ENCODE measurements at places on chromosomes 5 and 9.
A peak's percentile ranks its signal among the peaks of the same experiment; 100 is the strongest.

- no peak for DNase-seq
Observed at GRCh38 chr5:130290219-130290618, 386.0 kb downstream of the CHSY3 start.

DNA sequence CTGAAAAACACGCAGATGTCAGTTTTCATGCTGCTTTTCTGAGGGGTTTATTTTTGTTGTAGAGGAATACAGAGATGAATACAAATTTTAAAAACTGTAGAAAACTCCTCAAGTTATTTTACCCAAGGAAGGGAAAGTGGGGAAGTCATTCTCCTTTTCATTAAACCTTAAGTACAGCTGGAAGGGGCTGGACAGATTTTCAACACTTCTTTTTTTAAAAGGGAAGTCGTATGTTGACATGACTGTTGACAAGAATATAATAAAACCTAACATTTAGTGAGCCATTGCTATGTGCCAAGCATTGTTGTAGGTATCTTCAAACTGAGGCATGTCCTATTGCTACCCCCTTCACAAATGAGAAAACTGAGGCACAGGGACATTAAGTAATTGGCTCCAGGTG lies 235.7 kb upstream of the ELL2 start:
- DNase-seq, result no peak

GRCh38 chr9:136111190-136111589 lies 7.5 kb downstream of the TMEM250 start:
- DNase-seq, result no peak

DNA sequence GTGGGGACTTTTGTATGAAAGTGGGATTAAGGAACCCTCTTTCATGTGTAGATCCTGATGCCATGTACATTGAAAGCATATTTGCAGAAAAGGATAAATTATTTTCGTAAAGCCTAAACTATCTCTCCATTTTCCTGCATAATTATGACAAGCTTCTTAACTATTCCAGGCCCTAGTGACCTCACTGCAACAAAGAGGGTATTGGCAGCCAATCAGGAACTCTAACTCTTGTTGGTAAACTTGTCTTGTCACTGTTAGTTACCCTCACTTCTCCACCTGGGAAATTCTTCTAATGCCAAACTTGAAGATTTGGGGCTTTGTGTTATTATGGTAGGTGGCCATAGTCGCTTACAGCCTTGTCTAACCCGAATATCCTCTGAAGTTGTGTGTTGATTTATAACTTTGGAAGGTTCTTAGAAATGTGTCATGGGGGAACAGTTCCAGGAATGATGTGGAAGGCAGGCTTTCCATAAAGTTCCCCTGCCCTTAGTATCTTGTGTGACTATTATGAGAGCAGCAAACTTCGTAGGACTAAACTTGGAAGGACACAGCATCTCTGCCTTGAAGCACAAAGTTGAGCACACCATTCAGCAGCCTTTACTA lies 52.5 kb downstream of the IQGAP2 start:
- no peak for DNase-seq

GRCh38 chr5:141477815-141478214 lies 2.0 kb downstream of the PCDHGC3 start:
- DNase-seq, result no peak

DNA sequence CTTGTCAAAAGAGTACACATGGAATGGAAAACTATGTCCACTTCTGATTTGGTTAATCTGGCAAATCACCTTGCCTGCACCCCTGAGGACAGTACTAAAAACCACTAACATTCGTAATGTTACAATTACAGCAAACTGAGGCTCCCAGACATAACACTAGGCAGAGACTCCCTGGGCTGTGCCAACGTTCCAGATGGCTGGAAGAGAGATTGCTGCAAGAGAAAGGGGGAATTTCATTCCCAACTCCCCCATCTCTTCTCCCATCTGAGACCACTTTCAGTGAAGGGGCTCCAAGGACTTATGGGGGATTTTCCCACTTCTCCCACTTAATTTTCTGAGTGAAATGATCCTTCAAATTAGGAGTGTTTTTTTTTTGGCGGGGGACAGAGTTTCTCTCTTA lies 11.3 kb downstream of the OR1J1 start:
- no peak for DNase-seq

DNA sequence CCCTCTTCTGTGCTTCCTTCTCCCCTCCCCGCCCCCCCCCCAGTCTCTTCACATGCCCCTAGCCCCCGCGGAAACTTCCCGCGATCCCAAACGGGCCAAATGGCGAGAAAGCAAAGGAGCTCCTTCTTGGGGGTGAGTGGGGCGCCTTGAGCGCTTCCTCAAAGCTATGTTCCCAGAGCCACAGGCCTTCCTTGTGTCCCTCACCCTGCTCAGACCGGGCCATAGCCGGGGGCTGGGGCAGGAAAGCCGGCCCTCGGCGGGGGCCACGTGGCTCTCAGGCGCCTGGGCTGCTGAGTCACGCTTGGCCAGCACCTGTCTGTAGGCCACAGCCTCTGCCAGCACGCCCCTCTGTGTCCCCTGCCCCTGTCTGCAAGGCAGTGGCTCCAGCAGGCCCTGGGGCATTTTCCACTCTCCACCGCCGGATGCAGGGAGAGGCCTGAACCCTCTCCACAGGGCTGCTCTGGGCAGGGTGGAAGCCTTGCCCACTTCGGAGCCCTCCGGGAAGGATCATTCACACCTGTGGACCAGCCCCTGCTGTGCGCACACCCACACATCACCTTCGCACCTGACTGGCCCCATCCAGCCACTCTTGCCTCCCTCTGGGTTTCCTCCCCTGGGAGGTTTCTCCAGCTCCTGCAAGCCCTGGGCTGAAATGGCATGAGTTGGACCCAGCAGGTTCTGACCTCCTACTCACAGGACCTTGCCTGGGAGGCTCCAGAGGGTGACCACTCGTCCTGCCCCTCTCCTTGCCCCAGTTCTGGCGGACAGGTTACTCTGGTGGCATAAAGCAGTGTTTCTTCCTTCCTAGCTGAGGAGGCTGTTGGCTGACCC lies 1.2 kb upstream of the SQSTM1 start:
- DNase-seq, result peak; percentile 80

DNA sequence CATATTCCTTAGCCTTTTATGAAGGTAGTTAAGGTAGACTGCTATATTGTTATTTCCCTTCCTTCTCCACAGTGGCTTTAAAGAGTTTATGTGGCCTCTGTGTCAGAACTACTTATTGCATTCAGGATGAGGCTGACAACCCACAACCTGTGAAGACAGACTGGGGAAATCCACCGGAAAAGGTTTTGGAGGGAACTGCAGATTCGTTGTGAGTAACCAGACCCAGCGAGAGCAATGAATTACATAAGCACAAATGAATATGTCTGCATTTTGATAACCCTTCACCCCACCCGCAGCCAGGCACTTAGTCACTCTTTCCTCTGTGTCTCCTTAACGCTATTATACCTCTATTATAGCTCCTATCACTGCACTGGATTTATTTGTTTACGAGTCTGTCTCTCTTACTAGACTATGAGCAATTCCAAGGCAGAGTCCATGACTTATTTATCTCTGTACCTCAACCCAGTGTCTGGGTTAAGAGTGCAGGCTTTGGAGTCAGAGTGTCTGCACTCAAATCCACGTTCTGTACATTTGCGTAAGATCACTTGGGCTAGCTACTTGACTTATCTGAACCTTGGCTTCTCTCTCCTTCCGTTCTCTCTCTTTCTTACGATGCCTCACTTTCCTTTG lies 19.2 kb downstream of the KCTD16 start:
- peak; percentile 98 for DNase-seq

DNA sequence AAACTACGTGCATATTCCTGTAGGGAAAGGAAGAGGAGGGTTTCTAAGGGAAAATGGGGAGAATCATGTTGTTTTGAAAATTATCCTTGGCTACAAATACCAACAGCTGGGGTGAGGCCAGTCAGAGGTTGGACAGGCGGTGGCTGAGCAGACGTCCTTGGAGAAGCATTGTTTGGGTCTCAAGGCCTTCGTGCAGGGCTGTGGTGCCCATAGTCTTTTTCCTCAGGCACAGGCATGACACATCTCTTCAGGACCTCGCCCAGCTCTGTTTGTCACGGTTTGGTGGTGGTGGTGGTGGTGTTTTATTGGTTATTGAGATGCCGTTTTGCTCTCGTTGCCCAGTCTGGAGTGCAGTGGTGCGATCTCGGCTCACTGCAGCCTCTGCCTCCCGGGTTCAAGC lies 27.8 kb upstream of the EGFL7 start:
- DNase-seq, result no peak

GRCh38 chr9:78781681-78782080 lies 484.8 kb downstream of the PSAT1 start:
- DNase-seq, result no peak

GRCh38 chr5:92769978-92770377 lies 811.0 kb downstream of the NR2F1-AS1 start:
- peak; percentile 93 for DNase-seq

- DNase-seq, result peak; percentile 11
Observed at GRCh38 chr5:131505237-131505908, 129.7 kb downstream of the RAPGEF6 start.

GRCh38 chr5:147510885-147511284 lies 1.0 kb upstream of the DPYSL3 start:
- no peak for DNase-seq

DNA sequence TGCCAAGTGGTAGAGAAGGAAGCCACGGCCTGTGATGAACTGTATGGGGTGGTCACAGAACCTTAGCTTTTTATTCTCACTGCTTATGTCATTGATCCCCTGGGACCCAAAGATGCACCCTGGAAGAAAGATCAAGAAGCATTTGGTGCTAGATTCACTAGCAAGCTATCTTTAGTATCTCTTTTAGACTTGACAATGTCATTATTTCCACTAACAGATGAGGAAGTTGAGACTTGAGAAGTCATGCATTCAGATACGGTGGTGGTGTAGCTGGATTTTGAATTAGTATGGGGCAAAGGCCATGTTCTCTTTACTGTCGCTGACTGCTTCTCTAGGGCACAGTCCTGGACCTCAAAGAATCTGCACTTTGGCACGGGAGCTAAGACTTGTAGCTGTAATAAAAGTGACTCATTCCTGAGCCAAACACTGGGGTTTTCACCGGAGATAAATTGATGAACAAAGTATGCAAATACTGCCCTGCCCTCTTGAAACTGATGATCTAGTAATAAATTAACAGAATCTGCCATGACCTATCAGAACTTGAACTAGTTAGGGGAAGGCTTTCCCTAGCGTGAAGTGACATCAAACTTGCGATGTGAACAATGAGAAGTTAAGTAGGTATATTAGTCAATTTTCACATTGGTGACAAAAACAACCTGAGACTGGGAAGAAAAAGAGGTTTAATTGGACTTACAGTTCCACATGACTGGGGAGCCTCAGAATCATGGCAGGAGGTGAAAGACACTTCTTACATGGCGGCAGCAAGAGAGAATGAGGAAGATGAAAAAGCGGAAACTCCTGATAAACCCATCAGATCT lies 5.4 kb downstream of the GDA start:
- no peak for DNase-seq

DNA sequence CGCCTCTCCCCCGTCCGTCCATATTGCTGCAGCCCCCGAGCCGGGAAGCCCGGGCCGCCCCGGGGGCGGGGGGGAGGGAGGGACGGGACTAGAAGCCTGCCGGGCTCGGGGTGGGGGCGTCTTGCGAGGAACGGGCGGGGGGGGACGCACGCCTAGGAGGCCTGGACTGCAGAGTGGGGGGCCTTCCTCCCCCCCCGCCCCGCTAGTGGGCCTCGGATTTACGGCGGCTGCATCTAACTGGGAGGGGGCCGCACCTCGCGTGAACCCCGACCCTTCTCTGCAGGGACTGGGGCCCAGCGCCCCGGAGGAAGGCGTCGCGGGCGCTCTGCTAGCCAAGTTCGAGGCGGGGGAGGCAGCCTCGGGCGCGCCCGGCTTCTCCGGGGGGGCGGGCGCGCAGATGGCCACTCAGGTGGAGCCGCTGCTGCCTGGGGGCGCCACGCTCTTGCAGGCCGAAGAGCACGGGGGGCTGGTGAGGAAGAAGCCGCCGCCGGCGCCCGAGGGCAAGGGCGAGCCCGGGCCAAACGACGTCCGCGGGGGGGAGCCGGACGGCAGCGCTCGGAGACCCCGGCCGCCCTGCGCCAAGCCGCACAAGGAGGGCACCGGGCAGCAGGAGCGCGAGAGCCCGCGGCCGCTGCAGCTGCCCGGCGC lies at the start of gene LARP1:
LARP1 (plus strand) TSS at position 17 of the 648 bp plus-strand sequence; CDS start at position 398, 381 bp downstream.
- DNase-seq, result peak; percentile 45

DNA sequence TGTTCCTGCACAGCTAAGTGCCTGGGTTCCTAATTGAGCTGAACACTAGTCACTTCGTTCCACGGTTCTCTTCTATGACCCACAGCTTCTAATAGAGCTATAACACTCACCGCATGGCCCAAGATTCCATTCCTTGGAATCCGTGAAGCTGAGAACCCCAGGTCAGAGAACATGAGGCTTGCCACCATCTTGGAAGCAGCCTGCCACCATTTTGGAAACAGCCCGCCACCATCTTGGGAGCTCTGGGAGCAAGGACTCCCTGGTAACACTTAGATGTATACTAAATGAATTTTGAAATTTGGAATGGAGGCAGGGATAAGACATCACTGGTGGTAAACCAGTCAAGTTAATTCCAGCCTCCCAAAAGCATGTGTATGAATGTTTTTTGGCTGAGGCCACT lies 60.4 kb downstream of the KIAA0825 start:
- DNase-seq, result no peak

DNA sequence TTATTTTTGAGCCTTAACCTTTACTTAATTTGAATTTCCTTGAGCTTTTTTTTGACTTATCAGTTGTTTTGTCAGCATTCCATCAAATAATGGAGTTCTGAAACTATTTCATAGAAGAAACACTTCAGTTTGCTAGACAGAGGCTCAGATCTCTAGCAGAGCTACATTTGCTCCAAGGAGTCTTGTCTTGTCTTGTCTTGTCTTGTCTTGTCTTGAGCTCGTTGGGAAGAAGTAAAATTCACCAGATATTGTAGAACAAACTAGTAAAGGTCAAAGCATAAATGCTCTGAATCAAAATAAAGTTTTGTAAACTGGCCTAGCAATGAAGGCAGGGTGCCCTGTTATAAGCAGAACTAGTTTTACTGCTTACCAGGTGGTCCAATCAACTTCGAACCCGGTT lies 33.5 kb downstream of the RAB24 start:
- no peak for DNase-seq

DNA sequence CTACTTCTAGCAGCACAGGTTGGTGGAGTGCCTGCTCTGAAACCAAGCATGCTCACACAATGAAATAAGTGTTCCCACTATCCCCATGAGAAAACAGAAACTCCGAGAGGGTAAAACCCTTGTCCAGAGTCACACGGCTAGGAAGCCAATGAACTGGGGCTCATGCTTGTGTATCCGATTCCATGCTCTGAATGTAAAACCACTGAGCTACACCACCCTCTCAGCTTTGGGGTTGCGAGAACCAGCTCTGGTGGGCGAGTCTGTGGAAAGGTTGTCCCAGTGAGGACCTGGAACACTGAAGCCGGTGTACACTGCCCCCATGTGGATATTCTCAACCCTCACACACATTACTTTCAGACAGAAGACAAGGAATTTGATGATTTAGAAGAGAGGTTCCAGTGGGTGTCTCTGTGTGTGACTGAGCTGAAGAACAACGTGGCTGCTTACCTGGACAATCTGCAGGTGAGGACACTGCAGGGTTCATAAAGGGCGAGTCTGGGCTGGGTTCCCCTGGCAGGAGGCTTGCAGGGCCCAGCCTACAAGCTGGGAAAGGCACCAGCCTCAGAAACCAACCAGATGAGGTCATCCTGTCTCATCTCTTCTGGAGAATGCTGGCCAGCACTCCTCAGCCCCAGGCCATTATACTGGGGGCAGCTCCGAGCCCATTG lies 37.4 kb downstream of the ARHGEF37 start:
- peak; percentile 72 for DNase-seq

- DNase-seq, result no peak
Observed at GRCh38 chr5:14574891-14575508, 6.6 kb upstream of the OTULINL start.
